ENCODE measurements at places on chromosomes 4 and X.

GRCh38 chr4:170423137-170423536 lies 333.4 kb upstream of the AADAT start:
- peak; percentile 94 for DNase-seq

- DNase-seq: peak; percentile 89
Observed at GRCh38 chr4:106986486-106986885, 49.6 kb downstream of the DKK2 start.

- no peak for DNase-seq
Observed at GRCh38 chrX:9501362-9501761, 36.5 kb downstream of the TBL1X start.

- DNase-seq: no peak
Observed at GRCh38 chr4:159190651-159191050, 87.8 kb downstream of the RAPGEF2 start.

GRCh38 chr4:75370576-75370975 lies 143.6 kb downstream of the RCHY1 start:
- no peak for DNase-seq

GRCh38 chr4:144302704-144303536 lies 162.4 kb upstream of the GYPA start:
- DNase-seq: no peak

DNA sequence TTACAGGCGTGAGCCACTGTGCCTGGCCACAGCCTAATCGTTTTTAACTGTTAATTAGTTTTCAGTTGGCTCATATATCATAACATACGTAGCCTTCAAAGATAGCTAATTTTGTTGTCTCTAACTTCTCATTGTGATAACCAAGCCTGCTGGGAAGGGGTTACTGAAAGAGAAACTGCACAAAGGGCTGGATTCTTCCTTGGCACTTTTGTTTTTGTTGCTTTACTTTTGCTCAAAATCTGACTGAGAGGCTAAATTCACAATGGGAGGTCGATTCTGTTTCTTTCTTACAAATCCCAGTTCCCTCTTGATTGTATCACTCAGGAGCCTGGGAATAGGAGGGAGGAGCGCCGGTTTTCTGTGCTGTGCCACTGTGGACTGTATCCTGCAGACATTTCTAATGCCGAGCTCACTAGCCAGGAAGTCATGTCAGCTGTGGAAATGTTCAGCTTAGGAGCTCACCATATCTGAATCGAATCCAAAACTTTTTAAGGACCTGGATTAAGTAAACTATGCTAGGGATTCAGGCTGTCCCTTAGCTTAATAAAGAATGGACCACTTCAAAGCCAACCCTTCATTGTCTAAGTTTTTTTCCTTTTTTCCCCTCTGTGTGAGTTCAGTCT lies 120.5 kb upstream of the FAT1 start:
- peak; percentile 73 for DNase-seq

DNA sequence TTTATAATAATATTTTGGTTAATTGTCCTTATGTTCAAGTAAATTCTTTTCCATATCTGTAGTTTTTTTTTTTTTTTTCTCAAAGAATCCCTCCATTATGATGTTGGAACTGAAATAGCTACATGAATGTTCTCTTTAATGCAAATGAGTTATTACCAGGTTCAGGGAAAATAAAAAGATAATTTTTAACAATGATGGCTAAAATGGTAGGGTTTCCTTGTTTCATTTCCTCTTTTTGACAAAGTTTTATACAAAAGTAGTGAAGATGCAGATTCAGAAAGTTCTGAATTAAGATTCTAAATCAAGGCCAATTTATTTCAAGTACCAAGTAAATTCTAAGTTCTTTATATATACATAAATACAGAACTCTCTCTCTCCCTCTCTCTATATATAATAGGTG lies 779.0 kb upstream of the INTU start:
- DNase-seq: no peak

GRCh38 chrX:133364865-133365264 lies 50.4 kb downstream of the GPC4 start:
- DNase-seq: peak; percentile 18

GRCh38 chr4:53584658-53585057 lies 6.6 kb downstream of the LNX1 start:
- no peak for DNase-seq

- peak; percentile 67 for DNase-seq
Observed at GRCh38 chr4:188960411-188961093, 821.3 kb downstream of the TRIML1 start.

DNA sequence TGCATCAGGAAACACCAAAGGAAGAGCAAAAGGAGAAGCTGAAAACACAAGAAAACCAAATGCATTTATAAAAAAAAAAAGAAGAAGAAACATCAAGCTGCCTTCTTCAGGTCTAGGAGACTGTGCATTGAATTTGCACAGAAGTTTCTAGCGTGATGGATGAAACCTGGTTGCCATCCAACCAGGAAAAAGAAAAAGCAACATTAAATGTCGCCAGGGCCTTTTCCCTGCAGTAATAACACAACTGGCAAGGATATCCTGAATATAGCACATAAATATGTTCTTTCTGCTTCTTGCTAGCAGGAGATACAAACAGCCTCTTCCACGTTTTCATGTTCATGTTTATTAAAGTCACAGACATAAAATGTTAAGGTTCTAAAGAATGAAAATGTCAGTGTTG lies 60.8 kb upstream of the ZFP42 start:
- DNase-seq: no peak

DNA sequence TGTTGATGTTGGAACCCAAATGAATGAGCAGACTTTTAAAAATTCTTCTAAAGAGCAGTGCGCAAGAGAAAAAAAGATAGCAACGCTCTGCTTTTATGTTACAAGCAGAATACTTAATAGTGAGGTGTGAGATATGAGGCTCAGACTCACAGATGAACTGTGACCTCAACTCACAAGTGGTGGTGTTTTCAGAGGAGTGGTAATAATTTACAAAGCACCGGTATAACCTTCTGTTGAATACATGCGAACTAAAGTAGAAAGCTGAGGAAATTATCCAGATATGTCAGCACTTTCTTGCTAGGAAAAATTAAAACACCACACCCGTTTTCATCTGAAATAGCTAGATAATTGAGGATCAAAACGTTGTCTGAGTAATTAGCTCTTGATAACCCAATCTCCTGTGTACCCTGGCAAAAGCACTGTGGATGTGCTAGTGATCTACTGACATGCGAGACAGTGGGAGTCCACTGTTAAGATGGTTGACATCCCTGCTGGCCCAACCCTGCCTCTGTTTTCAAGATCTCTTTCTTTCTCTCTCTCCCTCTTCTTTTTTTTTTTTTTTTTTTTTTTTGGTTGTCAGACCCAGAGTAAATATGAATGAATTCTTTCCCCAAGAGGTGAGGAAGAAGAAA lies 6.9 kb upstream of the TLL1 start:
- DNase-seq: no peak

DNA sequence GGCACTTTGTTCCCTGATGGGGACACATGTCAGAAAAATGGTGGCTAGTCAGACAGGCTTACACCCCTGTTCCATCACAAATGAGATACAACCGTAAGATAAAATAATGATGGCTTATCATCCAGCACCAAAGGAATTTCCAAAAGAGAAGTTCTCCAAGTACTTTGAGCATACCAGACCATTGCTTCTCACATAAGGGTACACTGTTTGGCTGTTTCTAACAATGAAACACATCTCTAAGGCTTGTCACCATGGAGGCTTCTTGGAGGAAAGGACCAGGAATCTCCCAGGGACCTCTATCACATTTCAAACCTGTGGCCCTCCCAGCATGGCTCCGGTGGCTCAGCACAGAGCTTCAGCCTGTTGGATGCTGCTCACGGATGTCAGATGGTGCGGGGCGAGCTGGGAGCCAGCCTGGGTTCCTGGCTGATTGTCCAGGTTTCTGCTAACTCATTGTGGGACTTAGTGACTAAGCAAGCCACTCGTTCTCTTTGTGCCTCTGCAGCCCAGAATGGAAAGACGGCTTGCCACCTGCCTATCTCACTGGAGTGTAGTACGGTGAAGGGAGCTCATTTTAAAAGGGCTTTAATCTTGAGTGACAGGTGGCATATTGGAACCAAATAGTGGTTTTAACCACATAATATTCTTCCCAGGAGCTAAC lies 54.5 kb downstream of the FHDC1 start:
- no peak for DNase-seq

GRCh38 chr4:92455951-92456350 lies 152.2 kb downstream of the GRID2 start:
- peak; percentile 1 for DNase-seq

- no peak for DNase-seq
Observed at GRCh38 chr4:79495447-79495846, 87.4 kb upstream of the GK2 start.

- peak; percentile 74 for DNase-seq
Observed at GRCh38 chr4:76570141-76570973, 135.3 kb downstream of the SHROOM3 start.

DNA sequence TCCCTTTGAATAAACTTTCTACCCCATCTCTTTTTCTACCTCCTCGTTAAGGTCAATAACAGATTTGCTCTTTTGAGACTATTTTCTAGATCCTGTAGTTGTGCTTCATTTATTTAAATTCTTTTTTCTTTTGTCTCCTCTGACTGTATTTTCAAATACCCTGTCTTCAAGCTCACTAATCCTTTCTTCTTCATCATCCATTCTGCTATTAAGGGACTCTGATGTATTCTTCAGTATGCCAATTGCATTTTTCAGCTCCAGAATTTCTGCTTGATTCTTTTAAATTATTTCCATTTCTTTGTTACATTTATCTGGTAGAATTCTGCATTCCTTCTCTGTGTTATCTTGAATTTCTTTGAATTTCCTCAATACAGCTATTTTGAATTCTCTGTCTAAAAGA lies 36.0 kb upstream of the ARMCX4 start:
- no peak for DNase-seq

DNA sequence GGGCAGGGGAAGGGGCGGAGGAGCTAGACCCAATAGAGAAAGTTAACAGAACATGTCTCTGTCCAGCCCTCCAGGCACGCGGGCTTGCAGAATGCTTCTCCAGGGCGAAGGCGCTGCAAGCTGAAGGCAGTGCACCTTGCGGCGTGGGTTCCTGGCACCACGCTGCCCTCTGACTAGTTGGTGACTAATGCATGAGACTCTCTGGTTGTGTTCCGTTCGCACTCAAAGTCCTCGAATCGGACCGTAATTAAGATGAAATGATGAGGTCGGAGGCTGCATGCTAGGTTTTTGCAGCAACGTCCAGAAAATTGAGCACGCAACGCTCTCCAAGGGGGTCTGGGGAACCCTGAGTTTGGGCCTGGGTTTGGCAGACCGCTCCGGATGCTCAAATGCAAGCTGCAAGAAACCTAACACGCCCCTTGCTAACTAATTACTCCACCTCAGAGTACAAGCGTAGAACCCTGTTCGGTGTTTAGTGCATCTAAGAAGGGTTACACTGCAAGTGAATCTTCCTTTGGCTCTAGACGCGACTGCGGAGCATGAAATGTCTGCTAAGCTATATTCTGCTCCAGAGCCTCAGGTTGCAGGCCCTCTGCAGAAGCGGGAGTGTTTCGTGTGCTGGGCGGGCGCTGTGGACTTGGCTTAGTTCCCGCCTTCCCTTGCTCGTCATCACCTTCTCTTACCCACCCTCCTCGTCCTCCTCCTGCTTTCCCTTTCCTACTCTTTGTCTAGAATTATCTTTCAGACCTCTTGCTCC lies 57.1 kb upstream of the NKAP start:
- peak; percentile 0 for DNase-seq

DNA sequence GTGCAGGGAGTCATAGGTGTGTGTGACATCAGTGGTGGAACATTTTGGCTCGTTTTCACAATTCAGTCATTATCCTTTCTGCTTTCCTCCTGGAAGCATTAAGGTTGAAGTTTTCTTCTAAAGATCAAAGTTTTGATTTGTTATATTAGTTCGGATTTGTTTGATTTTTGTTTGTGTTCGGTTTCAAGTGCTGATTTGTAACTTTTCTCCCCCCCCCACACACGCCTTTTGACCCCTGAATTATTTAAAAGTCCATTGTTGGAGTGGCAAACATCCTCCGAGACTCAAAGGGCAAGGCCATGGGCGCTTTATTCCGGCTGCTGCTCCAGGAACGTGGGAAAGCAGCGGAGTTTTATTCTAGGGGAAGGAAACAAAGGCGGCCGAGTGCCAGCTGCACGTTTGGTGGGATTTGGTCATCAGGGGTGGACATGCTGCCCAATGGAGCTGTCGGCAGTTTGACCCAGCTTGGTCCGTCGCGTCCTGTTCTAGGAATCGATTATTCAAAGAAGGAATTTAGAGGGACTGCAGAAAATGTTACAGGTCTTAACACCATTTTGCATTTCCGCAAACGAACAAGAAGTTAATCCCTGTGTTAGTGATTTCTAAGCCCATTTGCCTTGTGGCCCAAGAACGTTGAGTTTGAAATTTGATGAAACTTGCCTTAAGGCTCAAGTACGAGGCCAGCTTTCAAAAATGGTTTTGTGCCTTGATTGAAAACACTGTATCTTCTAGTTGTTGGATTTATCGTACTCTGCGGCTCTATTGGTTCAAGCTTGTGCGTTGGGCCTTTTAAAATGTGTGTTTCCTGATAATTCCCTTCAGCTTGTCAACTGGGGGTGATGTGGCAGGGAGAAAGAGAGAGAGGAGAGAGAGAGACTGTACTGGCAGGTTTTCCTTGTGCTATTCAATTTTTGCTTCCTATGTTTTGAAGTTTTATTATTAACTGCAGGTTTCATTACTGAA lies 565 bp upstream of the ZNF41 start:
- peak; percentile 32 for DNase-seq

GRCh38 chrX:31224381-31225012 lies 152.7 kb upstream of the FTHL17 start:
- peak; percentile 47 for DNase-seq

- DNase-seq: peak; percentile 49
Observed at GRCh38 chrX:41381685-41382084, 47.7 kb downstream of the DDX3X start.

GRCh38 chrX:79080141-79080540 lies 64.3 kb upstream of the GPR174 start:
- DNase-seq: peak; percentile 70

DNA sequence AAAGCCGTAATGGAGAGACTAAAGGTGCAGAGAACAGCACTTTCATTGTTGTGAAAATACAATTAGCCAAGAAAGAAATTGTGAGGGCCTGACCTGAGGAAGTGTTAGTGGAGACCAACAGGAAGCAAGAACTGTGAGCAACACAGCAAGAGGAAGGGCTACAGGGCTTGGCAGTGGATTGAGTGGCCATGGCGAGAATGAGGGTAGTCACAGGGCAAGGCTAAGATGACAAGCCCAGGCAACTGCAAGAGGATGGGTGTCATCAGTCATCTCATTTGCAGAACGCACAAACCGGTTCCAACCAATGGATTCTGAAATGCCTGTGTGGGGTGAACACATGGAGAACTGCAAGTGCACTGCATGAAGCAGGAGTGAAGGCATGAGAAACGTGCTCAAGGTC lies 3.6 kb downstream of the SLC10A6 start:
- no peak for DNase-seq
